ENCODE measurements at places on chromosomes 12 and 14.

DNA sequence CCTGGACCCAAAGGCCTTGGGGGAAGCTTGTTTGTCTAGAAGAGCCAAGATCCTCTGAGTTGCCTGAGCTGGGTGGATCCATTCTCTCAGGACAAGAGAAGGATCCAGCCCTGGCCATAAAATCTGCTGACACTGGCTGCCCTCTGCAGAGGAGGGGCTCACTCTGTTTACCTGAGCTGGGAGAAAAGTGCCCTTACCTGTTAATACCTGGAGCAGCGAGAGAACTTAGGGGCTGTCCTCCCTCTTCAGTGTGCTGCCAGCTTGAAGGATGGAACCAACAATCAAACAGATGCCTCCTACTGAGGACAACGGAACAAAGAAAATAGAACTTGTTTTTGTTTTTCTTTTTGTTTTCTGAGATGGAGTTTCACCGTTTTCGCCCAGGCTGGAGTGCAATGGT is 7.3 kb upstream of the KRT7 start:
- DNase-seq = no peak

- DNase-seq = no peak
Measured at GRCh38 chr12:41032386-41032785, 155.7 kb upstream of the PDZRN4 start.

DNA sequence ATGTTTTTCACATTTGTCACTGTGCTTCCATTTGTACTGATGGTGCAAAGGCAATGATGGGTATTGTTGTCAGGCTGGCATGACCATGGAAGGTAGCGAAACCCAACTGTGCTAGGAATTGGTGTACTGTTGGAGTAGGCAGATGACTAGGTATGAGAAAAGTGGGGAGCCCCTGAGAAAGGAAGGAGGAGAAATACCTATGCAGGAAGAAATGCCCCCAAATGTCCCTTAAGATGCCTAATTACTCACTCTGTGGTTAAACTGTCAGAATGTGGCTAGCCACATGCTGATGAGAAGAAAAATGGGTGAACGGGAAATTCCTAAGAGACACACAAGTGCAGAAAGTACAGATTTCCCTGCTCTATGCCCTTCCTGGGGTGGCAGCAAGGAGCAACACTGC is 339.1 kb downstream of the TMEM132D start:
- no peak for DNase-seq

- DNase-seq = no peak
Measured at GRCh38 chr14:23432102-23432925, 3.1 kb downstream of the MYH7 start.

- no peak for DNase-seq
Measured at GRCh38 chr12:59733200-59733599, 137.4 kb downstream of the SLC16A7 start.

- DNase-seq = no peak
Measured at GRCh38 chr14:36654794-36655381, 6.8 kb upstream of the PAX9 start.

DNA sequence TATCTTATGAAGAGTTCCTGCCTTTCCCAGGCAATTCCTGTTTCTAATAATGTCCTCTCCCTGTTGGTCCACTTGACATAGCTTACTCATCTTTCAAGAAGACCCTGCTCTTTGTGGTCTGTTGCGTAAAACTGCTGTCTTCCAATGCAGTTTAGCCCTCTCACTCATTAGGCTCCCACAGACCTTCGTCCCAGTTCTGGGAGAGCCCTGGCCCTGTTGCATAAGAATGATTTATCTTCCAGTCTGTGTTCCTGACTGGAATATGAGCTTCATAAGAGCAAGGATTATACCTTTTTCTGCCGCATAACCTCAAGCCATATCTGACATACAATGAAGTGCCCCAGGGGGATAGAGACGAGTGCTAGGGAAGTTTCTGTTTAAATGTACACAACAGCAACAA is 365.9 kb upstream of the NOVA1 start:
- no peak for DNase-seq

- DNase-seq = no peak
Measured at GRCh38 chr14:101035466-101036225, 132.1 kb upstream of the RTL1 start.

GRCh38 chr12:107134558-107134957 is 41.2 kb upstream of the CRY1 start:
- DNase-seq = no peak

DNA sequence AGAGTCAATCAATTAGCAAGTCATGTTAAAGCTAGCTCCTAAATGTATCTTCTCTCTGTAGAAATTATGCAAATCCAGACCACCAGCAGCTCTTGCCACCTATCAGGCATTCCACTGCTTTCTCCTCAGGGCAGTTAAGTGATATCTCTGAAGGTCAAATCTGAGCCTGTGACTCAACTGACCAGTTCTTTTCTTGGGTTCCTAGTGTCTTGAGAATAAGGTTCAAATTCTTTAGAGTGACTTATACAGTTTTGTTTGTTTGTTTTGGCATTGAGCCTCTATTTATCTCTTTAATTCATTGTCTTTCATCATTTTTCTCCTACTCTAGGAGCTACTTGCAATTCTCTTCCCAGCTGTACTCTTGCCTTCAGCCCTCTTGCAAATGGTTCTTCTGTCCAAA is 2.5 kb upstream of the LRIG3 start:
- DNase-seq = no peak

- DNase-seq = no peak
Measured at GRCh38 chr12:93085383-93086287, 156.5 kb upstream of the EEA1 start.

GRCh38 chr14:91332171-91332985 is 85.2 kb downstream of the CCDC88C start:
- DNase-seq = no peak

DNA sequence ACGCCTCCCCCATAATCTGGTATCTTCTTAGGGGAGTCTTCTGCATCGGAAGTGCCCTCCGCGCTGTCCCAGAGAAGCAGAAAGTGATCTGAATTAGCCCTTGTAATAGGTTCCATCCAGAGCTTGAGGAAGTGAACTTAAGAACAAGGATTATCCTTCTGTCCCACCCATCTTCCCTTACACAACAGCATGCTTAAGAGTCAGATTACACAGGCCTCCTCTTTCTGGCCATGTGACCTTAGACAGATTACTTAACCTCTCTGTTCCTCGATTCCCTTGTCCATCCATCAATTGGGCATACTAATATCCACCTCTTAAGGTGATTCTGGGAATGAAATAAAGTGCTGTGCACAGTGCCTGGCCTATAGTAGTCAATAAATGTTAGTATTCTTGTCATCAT is 11.4 kb downstream of the CABP1 start:
- no peak for DNase-seq

GRCh38 chr12:94305130-94305957 is 154.3 kb downstream of the CEP83 start:
- DNase-seq = no peak

GRCh38 chr14:26332966-26333365 is 264.9 kb downstream of the NOVA1 start:
- no peak for DNase-seq

DNA sequence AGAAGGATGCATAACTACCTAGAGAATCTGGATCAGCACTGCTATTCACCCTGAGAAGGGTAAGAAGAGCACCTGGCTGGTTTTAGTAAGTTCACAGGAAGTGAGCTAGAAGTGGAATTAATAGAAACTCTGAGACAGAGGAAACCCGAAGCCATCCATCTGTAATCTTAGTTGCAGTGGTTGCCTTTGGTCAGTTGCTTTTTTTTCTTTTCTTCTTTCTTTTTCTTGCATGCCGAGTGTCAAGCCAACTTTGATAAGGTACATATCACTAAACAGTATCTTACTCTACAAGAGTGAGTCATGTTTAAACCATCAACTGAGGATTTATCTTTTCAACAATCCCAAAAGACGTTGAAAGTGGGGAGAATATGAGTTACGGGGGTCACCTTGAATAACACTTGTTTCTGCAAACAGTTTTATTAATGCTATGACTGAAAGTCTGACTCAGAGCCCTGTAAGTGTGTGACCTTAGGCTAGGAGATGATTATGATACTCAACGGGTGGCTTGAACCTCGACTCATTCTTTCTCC is 26.7 kb downstream of the C12orf75 start:
- no peak for DNase-seq

DNA sequence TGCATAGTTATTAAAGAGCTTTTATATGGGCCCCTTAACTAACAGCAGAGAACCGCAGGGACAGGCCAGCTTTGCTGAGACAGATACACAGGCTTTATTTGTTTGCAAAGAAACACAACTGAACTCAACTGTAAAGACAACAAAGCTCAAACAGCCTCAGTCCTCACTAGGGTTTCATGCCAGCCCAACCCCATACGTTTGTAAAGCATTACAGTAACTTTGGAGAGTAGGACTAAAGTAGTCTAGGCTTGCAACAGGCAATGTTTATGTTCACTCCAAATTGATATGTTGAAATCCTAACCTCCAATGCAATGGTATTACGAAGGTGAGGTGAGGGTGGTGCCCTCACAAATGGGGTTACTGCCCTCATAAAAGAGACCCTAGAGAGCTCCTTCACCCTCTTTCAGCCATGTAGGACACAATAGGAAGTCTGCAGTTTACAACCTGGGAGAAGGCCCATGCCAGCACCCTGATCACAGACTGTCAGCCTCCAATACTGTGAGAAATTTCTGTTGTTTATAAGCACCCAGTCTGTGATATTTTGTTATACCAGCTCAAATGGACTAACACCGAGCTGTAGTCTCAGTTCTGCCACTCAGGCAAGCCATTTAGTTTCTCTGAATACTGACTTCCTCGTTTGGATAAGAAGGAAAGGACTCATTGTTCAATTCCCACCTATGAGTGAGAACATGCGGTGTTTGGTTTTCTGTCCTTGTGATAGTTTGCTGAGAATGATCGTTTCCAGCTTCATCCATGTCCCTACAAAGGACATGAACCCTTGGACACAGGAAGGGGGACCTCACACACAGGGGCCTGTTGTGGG is 35.2 kb downstream of the PPM1H start:
- no peak for DNase-seq

GRCh38 chr12:11758510-11759493 is 109.3 kb downstream of the ETV6 start:
- no peak for DNase-seq

- no peak for DNase-seq
Measured at GRCh38 chr14:69716478-69717187, 50.3 kb upstream of the SRSF5 start.

- no peak for DNase-seq
Measured at GRCh38 chr12:110266381-110266960, 14.6 kb upstream of the ATP2A2 start.

DNA sequence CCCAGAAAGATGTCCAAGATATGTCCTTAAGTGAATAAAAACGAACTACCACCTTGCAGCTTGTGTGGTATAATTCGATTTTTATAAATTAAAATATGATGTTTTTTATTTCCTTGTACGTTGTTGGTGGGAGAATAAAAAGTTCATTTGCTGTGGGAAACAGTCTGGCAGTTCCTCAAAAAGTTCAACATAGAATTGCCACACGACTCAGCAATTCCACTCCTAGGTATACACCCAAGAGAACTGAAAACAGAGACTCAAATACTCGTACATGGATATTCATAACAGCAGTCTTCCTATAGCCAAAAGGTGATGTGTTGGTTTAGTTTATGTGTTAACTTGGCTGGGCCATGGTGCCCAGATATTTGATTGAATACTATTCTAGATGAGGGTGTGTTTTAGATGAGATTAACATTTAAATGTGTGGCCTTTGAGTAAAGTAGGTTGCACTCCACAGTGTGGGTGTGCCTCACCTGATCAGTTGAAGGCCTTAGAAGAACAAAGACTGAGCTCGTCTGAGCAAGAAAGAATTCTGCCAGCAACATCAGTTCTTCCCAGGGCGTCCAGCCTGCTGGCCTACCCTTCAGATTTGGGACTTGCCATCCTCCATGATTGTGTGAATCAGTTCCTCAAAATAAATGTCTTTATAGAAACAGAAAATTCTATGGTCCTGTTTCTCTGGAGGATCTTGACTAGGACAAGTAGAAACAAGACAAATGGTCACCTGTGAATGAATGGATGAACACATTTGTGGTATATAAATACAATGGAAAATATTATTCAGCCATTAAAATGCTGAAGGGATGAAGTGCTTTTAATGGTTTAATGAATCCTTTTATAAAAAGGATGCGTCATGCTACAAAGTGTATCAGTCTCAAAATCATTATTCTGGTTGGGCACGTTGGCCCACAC is 5.1 kb upstream of the DENR start:
- DNase-seq = no peak

DNA sequence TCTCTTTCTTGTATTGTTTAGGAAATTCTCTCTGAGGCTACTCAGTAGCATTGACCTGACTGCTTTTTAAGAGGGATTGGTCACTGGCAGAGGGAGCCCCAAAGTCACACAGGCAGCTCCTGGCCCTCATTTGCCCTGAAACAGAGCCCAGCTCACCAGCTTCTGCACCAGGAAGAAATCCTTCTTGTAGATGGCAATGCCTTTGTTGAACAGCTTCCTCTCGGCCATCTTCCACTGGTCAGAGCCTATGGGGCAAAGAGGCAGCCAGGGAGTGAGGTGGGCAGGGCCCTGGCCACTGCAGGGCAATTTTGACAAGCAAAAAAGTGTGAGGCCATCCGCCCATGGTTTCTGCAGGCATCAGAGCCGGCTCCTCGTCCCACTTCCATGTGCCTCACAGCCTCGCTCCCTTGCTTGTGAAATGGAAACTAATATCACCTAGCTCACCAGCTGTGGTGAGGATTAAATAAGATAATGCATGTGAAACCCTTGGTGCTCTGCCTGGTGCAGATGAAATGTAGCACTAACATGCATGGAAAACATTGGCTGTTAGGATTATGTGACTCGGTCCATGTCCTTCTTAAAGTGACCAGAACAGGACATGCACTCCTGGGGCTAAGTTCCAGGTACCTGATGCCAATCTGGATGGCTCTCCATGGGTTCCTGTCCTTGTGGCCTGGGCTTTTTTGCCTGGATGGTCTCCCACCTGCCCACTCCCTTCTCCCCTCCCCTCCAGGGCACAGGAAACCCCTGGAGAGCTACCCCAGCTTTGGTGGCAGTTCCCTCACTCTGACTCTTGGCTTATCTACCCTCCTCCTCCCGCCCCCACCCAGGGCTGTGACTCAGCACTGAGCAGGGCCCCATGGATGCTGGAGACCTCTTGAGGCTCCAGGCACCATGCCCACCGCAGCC is 11.2 kb upstream of the PNMA1 start:
- no peak for DNase-seq

GRCh38 chr12:43662736-43663135 is 95.9 kb downstream of the PUS7L start:
- no peak for DNase-seq

- no peak for DNase-seq
Measured at GRCh38 chr12:53956914-53957536, 2.3 kb downstream of the HOXC12 start.

- no peak for DNase-seq
Measured at GRCh38 chr12:111677186-111677585, 8.6 kb downstream of the BRAP start.

DNA sequence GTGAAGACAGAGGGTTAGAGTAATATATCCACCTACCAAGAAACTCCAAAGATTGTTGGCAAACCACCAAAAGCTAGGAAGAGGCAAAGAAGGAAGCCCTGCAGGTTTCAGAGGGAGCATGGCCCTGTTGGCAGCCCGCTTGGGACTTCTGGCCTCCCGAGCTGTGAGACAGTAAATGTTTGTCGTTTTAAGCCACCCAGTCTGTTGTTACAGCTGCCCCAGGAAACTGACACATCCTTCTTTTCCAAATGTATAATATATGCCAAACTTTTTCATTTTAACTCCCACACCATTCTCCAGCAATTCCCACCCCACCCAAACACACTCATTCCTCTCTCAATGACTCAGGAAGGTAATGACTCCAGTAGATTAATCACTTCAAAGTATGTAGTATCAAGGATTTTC is 74.0 kb downstream of the RPS29 start:
- DNase-seq = no peak
